NCI-H748 treated with DMSO at 0.1 percent for 48 hours (cell line): ENCODE measurements at places on chromosomes 2 and 18.

- no peak for DNase-seq
Observed at GRCh38 chr18:74476140-74476539, 19.0 kb upstream of the DIPK1C start.

- DNase-seq: no peak
Observed at GRCh38 chr2:19861813-19862212, 40.0 kb downstream of the TTC32 start.

DNA sequence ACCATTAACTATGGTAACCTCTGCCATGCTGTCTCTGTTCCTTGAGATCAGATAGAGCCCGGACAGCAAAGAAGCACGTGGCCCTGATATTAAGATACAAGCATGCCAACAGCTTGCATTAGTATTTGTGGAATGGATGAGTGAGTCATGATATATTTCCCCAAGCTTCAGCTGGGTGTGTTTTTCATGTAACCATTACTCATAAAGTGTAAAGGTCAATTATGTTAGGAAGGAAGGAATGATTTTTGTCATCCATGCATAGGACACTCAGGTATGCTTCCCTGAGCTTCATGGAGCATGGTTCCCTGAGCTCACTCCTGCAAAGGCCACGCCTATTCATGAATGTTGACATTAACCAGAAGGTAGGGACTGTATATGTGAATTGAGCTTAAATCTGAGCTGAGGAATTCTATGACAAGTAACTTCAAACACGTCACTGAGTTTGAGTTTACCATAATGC, 74.6 kb downstream of the ARL4C start:
- no peak for DNase-seq

- no peak for DNase-seq
Observed at GRCh38 chr2:238596571-238597551, 170.1 kb downstream of the ASB1 start.

DNA sequence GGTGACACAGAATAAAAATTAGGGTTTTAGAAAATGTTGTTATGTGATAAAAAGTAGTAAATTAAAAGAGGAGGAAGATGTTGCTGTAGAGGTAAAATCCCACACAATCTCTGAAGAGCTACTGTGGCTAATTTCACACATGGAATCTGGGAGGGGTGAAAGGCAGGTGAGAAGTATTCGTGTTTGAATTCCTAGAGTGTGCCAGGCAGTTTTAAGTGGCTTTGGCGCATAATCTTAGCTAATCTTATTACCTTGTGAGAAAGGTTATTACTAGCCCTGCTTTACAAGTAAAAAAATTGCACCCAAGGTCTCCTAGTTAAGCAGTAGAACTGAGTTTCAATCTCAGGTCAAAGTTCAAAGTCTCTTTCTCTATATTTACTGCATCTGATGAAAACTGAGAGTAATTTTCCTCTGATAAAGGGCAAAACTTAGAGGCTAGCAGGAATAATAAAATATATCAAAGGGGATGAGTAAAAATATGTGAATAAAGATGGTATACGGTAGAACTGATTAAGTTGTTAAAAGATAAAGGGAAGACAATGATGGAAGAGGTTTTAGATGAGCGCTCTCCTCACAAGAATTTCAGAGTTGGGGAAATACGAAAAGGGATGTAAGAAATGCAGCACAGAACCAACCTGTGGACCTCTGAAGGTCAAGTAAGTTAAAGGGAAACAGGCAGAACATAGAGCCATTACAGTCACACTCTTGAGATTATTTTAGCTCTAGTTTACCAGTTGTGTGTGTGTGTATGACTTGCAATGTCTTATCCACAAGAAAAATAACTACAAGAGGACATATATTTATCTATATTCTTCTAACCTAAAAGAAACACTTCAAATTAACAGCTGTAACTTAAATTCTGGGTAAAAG, 34.8 kb downstream of the GAREM1 start:
- no peak for DNase-seq

- DNase-seq: no peak
Observed at GRCh38 chr18:36386150-36386920, 88.8 kb downstream of the FHOD3 start.

- no peak for DNase-seq
Observed at GRCh38 chr2:28613186-28613585, 117.3 kb downstream of the PLB1 start.

GRCh38 chr2:172374318-172375240, 52.8 kb upstream of the ITGA6 start:
- no peak for DNase-seq

GRCh38 chr2:128439791-128440665, 121.4 kb upstream of the HS6ST1 start:
- no peak for DNase-seq

DNA sequence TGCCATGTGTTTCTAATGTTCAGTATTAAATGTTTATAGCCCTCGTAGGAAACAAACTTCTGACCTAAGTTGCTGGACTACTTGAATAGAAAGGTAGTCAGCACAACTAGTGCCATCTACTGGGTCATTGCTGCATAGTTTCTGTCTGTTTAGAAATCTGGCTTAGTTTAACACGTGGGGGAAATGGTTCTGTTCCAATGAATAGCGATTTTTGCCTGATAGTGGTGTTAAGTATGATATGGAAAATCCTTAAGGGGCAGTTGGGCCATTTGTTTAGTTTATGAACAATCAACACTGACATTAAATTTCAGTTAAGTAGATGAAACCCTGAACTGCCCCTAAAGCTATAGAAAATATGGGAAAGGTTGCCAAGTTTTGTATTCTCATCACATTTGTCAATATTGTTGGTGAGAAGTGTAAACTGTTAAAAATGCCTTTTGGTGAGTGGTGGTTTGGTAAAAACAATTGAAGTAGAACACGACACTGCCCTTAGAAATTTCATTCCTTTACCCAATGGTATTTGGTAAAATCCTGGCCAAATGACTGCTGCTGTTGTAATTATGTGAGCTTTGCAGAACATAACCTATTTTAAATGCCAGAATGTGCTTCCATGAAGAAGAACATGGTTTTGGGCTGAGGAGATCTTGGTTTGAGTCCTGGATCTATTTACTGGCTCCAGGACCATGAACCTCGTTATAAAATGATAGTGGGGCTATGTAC, 13.2 kb downstream of the NABP1 start:
- DNase-seq: peak; percentile 36

GRCh38 chr2:219436491-219436890, 1.8 kb downstream of the SPEG start:
- DNase-seq: no peak

- peak; percentile 79 for DNase-seq
Observed at GRCh38 chr18:74898965-74899364, 301.3 kb downstream of the ZNF407 start.

- peak; percentile 52 for DNase-seq
Observed at GRCh38 chr18:55321265-55322177, 266.5 kb downstream of the TCF4 start.

DNA sequence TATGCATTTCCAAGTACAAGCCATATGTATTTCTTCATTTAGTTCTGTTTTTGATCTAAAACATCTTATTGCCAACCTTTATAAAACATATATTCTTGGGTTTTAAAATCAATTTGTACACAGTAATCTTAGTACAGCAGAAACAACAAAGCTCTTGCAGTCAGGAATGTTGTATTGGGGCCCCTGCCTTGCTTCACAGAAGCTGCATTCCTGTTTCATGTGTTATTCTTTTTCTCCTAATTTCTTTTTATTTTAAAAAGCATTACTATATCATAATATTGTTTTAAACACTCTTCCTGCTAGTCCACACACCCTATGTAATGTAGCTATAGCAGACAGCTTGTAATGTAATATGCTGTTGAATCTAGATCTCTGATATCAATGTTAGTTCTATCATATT, 24.0 kb downstream of the SERPINB7 start:
- DNase-seq: no peak

- DNase-seq: no peak
Observed at GRCh38 chr18:43547456-43547855, 270.2 kb upstream of the SYT4 start.

- no peak for DNase-seq
Observed at GRCh38 chr2:100286318-100286717, 36.0 kb downstream of the LONRF2 start.

DNA sequence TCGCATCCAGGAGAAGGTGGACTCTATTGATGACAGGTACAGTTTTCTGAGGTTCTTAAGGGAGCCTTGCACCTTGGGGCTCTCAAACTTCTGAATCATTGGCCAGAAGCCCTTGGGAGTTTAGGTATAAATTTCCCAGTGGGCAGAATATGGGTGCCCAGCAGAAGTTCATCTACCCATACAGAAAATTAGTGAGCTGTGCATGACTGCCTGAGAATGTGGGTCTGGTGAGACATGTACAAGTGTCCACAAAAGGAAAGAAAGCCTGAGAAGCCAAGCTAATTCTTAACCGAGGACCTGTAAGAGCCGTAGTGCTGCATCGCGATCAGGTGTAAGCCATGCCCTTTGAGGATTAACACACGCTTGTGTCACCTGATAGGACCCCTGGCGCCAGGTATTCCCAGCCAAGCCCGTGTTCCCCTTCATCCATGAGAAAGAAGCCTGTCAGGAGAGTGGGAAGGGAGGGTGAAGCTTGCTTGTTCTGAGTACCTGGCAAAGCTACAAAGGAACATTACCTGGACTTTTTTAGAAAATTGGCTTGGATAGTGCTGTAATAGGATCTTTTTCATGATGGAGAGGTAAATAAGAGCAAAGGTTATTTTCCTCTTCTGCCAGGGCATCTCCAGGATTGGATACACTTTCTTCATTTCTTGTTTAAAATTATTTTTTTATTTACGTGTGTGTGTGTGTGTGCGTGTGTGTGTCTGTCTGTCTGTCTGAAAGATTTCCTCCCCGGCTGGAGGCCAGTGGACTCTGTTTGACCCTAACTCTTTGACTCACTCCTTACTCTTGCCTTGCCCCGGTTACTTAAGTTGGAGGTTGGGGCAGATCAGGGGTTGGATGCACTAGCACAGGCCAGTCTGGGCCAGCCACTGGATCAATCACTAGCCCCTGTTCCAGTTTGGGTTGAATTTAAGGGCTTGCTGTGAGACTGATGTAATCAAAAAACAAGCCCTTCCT, 90.4 kb upstream of the EML6 start:
- no peak for DNase-seq

DNA sequence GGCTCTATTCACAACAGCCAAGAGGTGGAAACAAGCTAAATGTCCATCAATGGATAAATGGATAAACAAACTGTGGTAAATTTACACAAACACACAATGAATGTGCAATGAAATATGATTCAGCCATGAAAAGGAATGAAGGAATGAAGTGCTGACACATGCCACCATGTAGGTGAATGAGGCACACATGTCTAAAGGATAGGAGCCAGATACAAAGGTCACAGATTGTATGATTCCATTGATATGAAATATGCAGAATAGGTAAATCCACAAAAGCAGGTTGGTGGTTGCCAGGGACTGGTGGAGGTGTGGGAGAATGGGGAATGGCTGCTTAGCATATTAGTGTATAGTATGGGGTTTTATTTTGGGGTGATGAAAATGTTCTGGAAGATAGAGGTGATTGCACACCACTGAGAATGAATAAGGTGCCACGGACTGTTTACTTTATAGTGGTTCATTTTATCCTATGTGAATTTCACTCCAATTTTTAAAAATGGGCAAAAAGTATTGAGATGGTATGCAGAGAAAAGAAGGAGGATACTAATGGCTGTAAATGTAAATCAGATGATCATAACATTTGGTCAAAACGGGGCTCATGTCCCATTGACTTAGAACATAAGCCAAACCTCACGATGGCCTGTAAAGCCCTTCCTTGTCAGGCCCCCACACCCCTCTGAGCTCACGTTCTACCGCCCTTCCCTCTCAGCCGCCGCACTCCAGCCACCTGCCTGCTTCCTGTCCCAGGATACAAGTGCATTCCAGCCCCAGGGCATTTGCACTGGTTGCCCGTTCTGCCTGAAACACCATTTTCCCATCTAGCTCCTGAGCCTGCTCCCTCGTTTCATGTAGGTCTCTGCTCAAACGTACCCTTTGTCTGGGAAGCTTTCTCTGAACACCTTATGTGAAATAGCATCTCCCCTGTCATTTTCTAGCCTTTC, 165.5 kb downstream of the DDX1 start:
- DNase-seq: no peak
